Hepatocyte (in vitro differentiated cells): ENCODE measurements at places on chromosomes 3 and 15. TPM values are rescaled to one million over a fixed set of nuclear protein-coding genes. Genes with fewer than 3 reads are reported as not detected.
A peak's percentile ranks its signal among the peaks of the same experiment; 100 is the strongest.

The CYP11A1 gene
- total RNA-seq, result 0.80 and 2.4 TPM in 2 replicates

The GAP43 gene
- 0.60 and 0.92 TPM in 2 replicates for total RNA-seq

The SLC6A1 gene
- total RNA-seq, result 3.9 and 5.7 TPM in 2 replicates

The LYZL4 gene
- total RNA-seq, result not detected in 2 replicates

DNA sequence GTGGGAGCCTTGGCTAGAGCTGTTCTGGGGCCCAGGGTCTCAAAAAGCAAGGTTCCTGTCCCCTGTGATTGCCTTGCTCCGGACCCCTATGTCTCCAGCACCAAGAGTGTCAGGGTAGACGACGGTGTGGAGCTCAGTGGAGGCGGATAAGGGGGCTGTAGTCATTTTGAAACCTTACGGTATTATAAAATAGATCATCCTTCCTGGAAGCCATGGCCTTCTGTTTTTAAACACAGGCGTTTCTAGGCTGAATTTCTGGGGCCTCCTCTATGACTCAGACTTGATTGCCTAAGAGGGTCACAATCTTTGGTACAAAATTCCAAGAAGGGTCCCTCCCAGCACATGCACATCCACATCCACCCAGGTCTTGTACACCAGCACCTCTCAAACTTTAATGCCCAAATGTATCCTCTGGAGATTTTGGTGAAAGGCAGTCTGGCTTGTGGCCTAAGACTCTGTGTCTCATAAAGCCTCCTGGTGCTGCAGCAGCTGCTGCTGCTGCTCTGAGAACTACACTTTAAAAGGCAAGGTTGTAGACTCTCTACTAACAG, 70.5 kb upstream of the XCR1 start:
- no peaks in the 10 kb centered on the region for H3K4me1 ChIP-seq
- H3K4me3 ChIP-seq, result no peak overlapping the region
- H3K36me3 ChIP-seq, result no peaks in the 10 kb centered on the region
- H3K27me3 ChIP-seq, result no peaks in the 10 kb centered on the region
- peak overlapping the region; percentile 71 for H3K27ac ChIP-seq

- DNase-seq, result no peak
- no peak overlapping the region for H3K4me3 ChIP-seq
- peaks cover 45% of the 10 kb centered on the region for H3K27me3 ChIP-seq
Observed at GRCh38 chr3:16510620-16511319, 2.7 kb downstream of the RFTN1 start.

DNA sequence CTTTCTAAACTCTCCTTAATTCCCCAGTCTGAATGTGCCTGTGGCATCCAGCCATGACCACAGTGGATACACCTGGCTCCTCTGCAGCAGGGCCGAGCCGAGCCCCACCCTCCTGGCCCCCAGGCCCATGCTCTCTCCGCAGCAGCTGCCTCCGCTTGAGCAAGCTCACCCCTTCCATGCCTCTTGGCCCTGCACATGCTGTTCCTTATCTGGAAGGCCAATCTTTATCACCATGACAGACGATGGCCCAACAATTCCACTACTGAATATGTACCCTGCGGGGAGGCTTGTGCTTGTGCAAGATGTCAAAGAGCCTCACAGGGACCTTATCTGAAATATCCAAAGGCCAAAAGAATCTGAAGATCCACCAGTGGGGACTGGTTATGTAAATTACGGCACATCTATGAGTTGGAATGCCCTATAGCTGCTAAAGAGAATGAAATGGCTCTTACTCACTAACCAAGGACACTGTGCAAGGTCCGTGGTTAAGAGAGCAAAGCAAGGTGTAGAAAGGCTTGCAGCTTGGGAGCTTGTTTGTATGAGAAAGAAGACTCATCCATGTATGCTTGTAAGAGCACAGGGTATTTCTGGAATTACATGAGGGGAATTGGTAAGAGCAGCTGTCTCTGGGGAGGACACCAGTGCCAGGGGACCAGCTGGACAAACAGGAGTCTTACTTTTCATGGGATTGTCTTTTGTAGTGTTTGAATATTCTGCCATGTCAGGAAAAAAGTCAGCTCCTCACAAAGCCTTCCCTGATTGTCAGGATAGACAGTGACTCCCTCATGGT, 55.2 kb downstream of the WNT7A start:
- no peaks in the 10 kb centered on the region for H3K36me3 ChIP-seq
- H3K27ac ChIP-seq, result no peak overlapping the region
- H3K4me1 ChIP-seq, result no peaks in the 10 kb centered on the region
- H3K27me3 ChIP-seq, result no peaks in the 10 kb centered on the region
- DNase-seq, result no peak

DNA sequence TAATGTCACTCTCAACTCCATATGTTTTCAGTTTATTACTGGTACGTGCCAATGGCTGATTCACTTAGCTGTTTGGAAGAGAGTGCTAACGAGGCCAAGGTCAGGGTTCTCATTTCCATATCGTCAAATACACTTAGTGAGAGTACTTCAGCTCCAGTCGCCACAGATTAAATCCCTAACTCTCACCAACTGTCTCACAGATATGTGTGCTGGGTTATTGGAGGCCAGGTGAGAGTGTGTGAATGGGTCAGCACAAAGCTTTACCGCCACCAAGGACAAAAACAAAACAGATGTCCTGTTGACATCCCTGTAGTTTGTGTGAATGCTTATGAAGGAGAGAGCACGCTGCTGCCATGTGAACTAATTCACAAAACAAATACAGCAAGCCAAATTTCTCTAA, 133.5 kb upstream of the TBL1XR1 start:
- DNase-seq, result no peak
- no peaks in the 10 kb centered on the region for H3K36me3 ChIP-seq
- peaks cover 5% of the 10 kb centered on the region for H3K4me1 ChIP-seq

DNA sequence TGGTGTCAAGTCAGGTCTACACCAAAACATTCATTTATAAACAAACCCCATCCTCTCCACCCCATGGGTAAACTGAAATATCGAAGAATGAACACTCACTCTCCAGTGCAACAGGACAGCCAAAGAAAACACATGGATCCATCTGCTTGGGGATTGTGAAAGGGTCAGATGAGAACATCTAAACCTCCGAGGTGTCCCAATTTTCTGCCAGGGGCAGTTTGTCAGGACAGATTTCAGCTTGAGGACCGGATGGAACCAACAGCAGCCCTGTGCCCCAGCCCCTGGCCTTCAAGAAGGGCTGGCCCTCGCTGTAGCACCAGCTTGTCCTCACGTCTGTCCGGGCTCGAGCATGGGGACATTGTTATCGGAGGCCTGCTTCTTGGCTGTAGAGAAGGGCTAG, 45.5 kb downstream of the PCSK6 start:
- no peak overlapping the region for H3K27ac ChIP-seq
- peaks cover 35% of the 10 kb centered on the region for H3K4me1 ChIP-seq
- H3K4me3 ChIP-seq, result no peak overlapping the region
- no peaks in the 10 kb centered on the region for H3K27me3 ChIP-seq
- H3K36me3 ChIP-seq, result no peaks in the 10 kb centered on the region

GRCh38 chr15:94372821-94373220, 141.5 kb downstream of the MCTP2 start:
- no peaks in the 10 kb centered on the region for H3K36me3 ChIP-seq
- no peak overlapping the region for H3K4me3 ChIP-seq
- DNase-seq, result no peak
